ENCODE measurements at places on chromosomes 6 and 20.

DNA sequence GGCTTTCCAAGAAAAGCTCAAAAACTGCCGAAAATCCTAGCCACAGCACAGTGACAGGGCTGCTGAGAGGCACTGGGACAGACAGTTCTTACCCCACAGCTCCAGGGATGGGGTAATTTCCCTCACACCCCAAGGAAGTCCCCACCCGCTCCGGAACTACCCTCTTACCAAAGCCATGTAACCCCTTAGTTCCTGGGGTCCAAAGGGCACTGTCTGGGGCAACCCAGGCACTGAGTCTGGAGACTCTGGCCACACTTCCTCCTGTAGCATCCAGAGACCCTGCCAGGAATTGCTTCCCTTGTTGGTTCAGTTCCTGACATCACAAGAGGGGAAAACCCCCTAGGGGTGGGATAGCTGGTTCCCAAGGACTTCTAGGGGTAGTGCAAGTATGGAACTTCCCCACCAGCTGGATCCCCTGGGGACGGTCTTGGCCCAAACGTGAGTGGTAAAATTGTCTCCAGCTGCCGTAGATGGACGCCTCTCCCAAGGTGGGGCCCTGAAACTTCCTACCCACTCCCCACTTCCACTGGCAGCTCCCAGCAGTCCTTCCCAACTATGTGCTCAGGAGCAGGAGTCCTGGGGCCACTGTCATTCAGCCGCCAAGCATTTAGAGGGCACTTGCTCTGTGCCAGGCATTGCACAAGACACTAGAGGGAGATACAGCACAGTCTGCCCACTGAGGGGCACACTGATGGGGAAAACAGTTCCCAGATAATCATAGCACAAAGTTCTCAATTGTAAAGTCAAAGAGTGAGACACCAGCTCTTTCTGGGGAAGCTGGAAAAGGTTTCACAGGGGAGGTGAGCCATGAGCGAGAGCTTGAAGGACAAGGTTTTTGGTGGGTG lies 17.2 kb upstream of the HCK start:
- no peak for DNase-seq

- DNase-seq, result no peak
These were observed 7.8 kb upstream of the CST3 start for GRCh38 chr20:23645575-23645974.

GRCh38 chr6:152356016-152356415 lies 281.1 kb downstream of the SYNE1 start:
- no peak for DNase-seq

- DNase-seq, result no peak
These were observed 221.5 kb downstream of the MYLK4 start for GRCh38 chr6:2529211-2529719.

Measured in large intestine (tissue), 12 donors.